ACHN (cell line): ENCODE measurements at places on chromosomes 2 and 18.

GRCh38 chr2:134718817-134719814 is at the start of gene TMEM163:
TMEM163 (minus strand) TSS chr2:134719000.
- DNase-seq: peak; percentile 55

- DNase-seq: no peak
These were observed 1038.3 kb upstream of the ACVR2A start for GRCh38 chr2:146806364-146807005.

DNA sequence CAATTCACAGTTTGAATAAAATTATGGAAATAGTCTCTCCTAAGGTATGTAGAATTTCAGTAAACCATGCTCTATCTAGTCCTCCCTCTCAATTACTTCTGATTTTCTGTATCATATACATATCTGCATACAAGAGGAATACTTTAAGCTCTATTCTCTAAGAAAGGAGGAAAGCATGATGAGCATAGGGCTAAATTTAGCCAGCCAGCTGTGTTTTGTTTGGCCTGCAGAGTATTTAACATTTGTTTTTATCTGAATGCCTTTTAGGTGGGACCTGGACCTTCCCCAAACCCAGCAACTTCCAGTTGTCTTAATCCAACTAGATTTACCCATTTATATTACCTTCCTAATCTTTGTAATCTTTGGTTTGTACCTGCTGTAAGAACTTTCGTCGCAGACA is 42.2 kb upstream of the FAM117B start:
- DNase-seq: no peak

GRCh38 chr2:5164776-5165525 is 527.2 kb upstream of the SOX11 start:
- DNase-seq: peak; percentile 21

DNA sequence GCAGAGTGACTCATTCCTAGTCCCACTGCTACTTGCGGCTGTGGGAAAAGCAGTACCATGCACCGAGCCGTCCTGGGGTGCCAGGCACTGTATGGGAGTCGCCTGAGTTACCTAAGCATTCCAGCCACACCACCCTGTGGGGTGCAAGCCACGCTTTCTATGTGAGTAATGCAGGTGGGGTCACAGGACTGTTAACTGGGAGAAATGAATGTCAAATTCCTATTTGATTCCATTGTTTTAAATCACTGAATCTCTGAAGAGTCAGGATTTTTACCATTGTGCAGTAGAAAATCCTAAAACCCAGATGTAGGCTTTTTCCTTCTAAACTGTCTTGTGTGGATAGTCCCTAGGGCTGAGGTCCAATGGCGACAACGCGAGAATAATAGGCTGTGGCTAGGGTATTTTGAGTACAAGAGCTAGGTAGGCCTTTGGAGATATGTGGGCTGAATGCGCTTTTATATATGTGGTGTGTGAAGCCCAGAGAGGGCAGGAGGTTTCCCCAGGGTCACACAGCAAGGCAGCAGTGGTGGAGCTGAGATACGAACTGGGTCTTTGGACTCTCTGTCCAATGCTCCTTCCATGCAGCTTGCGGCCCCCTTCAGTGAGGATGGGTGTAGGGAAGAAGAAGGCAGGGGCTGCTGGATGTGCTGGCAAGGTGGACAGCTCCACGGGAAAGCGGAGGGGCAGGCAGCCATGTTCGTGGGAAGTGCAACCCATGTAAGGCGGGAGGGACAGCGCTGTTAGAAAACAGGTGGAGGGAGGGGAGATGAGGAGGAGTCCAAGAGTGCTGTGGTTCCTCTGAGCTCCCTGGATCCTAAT is 83.2 kb downstream of the DDX1 start:
- DNase-seq: peak; percentile 93

DNA sequence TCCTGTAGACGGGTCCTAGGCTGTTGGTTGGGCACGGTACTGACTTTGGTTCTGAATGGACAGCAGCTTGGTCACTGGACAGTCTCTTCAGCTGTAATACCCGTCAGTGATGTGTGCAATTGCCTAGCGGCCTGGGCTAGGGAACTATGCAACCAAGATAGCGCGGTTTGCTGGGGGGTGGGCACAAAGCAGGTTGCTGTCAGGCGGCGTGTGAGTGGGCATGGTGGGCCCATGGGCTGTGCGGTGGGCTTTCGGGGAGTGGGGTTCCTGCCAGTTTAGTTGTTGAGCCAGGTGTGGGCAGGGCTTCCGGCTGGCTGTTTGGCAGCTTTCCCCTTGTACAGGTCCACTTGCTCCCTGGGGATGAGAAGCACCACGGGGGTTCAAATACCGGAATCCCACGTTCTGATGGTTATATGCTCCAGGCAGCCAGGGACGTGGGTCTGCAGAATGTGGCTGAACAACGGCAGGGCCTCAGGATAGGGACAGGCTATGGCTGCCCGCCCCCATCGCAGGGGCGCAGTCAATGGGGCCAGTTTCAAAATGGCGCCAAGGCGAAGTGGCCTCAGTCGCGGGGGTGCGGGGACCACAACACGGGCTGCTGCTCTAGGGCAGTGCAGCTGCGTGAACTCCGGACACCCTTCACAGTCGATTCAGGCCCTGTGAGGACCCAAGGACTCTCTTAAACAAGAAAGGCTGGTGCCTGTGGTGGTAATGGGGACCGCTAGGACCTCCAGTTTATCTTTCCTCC is 407.5 kb upstream of the FIGN start:
- no peak for DNase-seq

DNA sequence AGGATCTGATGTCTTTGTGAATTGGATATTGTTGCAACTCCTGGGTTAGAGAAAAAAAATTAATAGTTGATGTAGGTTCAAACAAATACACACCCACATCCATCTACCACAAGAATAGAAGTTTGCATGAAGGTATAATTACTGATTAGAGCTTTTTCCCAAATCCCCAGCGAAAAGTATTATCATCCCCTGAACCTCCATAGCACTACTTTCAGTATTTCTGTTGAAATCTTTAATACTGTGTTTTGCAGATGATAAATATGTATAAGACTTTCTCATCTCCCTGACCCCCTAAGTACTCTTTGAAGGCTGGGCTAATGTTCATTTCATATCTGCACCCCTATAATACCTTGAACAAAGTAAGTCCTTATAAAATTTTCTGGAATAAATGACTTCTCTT is 6.4 kb downstream of the FN1 start:
- DNase-seq: peak; percentile 1

DNA sequence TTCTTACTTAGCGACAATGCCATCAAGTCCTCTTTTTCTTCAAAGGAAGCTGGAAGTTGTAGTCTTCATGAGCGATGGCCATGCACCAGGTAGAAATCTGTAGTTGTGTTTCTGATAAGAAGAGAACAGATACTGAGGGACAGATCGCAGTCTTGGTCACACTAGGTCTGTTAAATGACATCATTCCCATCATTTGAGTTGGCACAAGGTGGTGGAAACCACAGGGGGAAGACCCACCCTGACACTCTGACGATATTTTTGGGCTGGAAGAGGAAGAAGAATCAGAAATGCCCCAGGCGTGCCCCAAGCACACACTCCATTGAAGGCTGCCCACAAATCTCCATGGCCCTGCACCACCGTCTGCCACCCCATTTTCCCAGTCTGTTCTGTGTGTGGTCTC is 89.0 kb upstream of the BOD1L2 start:
- DNase-seq: no peak

DNA sequence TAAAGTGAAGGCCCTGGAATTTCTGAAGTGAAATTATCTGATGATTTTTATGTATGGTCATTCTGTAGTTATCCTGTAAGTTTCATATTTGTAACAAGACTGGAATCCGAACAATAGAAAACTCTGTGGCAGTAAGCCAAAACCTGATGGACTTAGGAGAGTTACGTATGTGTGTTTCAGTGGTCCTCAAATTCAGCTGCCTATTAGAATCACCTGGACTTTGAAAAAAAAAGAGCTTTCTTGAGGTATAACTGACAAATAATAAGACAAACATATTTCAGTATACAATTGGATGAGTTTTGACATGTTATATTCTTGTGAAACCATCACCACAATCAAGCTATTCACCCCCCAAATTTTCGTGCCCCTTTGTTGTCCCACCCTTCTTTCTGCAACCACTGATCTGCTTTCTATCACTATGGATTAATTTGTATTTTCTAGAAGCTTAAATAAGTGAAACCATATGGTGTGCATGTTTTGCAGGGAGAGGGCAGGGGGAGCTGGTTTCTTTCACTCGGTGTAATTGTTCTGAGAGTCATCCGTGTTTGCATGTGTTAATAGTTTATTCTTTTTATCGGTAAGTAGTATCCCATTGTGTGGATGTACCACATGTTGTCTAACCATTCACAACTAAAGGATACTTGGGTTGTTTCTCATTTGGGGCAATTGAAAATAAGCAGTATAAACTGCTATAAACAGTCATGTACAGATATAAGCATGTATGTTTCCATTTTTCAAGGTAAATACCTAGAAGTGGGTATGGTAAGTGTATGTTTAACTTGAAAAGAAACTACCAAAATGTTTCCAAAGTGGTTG is 50.2 kb upstream of the EML4 start:
- no peak for DNase-seq

GRCh38 chr2:43773876-43774613 is at the start of gene DYNC2LI1:
DYNC2LI1 (plus strand) TSS chr2:43774039; CDS start chr2:43774139, 100 bp downstream.
- DNase-seq: peak; percentile 95

GRCh38 chr2:3131636-3132326 is 245.8 kb downstream of the EIPR1 start:
- no peak for DNase-seq

DNA sequence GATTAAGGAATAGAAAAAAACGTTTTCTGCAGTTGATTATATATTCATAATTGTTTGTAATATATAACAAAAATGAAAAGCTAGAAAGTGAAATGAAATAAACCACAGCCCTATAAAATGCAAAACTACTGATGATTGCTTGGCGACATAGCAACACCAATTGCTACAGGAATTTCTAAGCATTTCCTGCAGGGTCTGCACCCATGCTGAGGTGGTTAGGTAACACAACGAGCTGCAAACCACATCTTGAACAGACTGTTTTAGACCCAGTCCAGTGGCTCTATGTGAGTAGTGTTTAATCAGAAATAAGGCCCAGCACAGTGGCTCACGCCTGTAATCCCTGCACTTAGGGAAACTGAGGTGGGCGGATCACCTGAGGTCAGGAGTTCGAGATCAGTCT is 17.2 kb upstream of the UGT1A9 start:
- DNase-seq: no peak

DNA sequence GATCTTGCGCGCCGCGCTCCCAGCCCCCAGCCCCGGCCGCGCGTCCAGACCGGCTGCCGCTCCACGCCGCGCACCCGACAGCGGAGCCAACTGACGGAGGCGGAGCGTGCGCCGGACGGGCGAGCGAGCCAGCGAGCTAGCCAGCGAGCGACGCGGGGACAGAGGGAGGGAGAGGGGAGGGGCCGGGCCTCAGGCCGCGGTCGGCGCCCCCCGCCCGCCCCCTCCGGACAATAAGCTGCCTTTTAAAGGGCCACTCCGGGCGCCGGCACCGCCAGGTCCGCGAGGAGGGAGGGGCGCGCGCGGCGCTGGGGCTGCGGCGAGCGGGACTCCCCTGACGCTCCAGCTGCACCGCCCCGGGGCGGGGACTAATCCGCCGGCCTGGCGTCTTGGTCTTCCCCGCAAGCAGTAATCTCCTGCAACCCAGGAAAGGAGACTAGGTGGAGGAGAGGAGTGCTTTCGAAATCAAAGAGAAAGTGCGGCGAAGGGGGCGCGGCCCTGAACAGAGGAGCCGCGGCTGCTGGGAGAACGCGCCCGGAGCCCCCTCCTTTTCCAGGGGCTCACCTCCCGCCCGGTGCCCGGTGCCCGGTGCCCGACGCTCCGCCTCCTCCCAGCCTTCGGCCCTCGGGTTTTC is at the start of gene BIN1:
Gene BIN1 (minus strand): TSS at position 164 of the 631 bp plus-strand sequence. CDS start 211 bp downstream, outside the sequence.
- DNase-seq: peak; percentile 93

DNA sequence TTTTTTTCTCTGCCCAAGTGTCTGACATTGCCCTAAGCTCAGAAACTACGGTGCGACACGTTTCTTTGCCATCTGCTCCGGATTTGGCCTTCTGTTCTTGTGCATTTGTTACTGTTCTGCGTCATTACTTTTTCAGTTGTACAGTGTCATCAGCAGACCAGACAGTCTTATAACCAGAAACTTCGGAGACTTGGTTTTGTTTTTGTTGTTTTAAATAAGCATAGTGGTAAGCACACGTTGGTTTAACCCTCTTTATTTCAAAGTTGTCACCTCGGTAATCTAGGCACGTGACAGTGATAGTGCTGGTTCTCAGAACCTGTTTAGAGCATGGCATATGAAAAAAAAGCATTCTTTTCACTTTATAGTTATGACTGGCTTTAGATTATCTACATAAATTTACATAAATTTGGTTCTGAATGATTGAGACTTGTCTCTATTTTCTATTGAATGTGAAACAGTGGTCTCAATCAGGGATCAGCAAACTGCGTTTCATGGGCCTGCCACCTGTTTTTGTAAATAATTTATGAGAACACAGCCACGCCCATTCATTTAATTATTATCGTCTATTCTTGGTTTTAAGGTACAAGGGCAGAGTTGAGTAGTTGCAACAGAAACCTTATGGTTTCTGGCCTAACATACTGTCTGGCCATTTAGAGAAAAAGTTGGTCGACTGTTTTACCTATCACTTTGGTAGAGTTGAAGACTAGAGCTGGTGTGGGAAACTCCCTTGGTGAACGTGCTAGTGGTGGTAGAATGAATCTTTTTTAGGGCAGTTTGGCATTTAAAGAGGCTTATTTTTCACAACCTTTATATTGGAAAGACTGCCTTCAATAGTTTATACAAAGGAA is 106.5 kb downstream of the ZNF532 start:
- no peak for DNase-seq

GRCh38 chr2:68936889-68937288 is 15.8 kb downstream of the GKN2 start:
- no peak for DNase-seq

DNA sequence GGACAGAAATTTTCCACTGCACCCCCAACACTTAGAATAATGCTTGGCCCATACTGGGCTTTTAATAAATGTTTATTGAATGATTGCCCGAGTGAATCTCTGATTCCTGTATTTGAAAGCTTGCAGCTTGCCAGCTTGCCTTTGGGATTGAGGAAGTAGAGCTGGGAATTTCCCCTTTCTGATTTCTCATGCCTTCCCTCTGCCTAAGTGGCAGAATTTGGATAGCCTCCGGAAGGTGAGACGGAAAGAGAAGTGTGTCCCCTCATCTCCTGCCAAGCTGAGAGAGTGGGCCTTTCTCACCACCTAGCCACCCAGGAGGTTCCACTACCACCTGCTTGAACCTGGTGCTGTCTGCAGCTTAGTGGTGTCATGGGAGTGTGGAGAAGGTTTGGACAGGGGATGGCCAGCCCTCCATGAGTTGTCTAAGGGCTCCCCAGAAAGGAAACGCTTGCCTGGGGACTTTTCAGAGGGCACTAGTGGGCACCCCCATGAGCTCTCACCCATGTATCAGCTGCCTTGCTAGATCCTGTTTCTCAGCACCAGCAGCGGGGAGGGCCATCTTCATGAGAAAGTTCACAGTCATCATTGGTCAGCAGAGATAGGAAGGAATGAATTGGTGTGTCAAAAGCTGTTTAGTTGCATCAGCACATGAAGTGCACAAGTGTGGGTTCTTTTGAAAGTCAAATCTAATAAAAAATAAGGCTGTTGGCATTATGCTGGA is 8.6 kb upstream of the NCOA1 start:
- no peak for DNase-seq

DNA sequence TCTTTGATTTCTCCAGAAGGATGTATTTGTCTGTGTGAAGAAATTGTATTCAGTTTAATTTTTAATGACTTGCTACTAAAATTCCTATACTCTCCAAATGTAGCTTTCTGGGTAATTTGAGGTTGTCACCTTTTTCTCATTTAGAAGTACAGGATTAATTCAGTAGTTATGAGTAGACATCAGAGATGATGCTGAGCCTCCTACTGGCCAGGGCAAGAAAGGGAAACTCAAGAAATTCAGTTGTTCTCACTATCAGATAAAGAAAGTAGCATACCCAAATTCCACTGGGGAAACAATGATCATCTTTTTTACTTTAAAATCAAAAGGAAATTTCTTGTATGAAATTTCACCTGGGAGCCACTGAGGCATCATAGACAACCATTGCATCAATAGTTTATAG is 199.4 kb downstream of the SATB2 start:
- peak; percentile 18 for DNase-seq
